Nephron progenitor cell (in vitro differentiated cells): ENCODE measurements at places on chromosomes 2 and 18.
A peak's percentile ranks its signal among the peaks of the same experiment; 100 is the strongest.

DNA sequence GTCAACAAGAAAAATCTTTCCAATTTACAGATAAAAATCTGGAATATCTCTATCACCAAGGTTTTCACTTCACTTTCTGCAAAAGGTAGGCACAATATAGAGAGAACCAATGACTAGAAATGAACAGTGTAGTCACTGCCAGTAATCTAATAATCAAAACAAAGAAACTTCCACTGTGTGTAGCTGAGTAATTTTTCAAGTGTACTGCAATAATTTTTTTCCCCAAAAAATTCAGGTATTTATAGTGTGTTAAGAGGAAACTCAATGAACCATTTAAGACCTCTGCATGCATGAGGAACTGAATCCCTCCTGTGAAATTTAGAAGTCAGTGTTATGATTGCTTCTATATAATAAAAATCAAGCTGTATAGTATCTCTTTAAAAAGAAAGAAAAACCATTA lies 121.8 kb downstream of the MEMO1 start:
- DNase-seq, result no peak

DNA sequence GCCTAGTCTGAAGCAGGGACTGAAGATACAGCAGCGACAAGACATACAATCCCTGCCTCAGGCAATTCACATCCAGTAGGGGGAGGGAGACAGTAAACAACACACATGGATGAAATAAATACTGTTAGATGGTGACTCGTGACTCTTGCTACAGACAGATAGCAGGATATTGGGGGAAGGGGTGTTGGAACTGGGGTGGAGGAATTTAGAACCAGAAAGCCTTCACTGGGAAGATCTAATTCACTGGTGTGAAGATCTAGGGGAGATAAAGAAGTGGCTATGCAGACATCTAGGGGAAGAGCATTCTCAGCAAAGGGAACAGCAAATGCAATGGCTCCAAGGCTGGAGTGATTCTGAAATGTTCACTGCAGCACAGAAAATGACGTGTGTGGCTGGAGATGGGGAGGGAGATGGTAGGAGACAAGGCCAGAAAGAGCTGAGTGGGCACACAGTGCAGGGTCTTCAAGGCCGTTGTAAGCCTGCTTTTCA lies 52.6 kb upstream of the TMEM163 start:
- no peak for DNase-seq

DNA sequence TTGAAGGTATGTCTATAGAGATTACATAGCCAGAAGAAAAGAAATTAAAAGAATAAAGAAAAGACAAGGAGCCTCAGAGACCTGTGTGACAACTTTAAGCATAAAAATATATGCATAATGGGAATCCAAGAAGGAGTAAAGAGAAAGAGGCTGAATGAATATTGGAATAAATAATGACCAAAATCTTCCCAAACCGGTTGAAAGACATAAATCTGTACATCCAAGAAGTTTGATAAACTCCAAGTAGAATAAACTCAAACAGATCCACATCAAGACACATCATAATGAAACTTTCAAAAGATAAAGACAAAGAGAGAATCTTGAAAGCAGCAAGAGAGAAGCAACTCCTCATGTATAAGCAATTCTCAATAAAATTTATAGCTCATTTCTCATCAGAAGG lies 132.4 kb upstream of the ZNF516 start:
- no peak for DNase-seq

GRCh38 chr2:104638859-104639202 lies 215.1 kb upstream of the POU3F3 start:
- peak; percentile 46 for DNase-seq

- DNase-seq, result no peak
Observed at GRCh38 chr2:73069041-73069854, 2.3 kb downstream of the SFXN5 start.

DNA sequence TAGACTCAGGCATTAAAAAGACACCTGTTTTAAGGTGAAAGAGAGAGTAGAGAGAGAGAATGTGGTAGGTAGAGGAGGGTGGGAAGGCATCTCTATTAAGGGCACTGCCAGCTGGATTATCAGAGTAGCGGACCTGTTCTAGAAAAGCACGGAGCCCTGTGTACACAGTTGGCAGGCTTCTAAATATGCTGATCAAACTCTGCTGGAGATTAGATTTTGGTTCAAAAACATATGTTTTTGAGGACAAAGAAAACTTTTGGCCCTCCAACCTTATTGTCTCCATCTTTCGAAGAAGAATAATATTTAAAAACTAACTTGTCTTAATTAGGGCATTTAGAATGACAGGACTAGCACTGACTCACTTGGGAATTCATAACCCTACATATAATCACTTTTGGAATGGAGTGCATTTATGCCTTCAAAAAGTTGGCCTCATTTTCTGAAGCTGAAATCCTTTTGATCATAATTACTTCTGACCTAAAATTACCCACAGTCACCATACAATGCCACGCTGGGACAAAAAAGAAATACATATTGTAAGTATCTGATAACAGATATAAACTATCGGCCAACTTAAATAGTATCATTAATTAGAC lies 254.6 kb downstream of the MEIS1 start:
- no peak for DNase-seq

- DNase-seq, result no peak
Observed at GRCh38 chr18:48024009-48024512, 93.6 kb upstream of the SMAD2 start.

- DNase-seq, result no peak
Observed at GRCh38 chr2:148049284-148049683, 28.4 kb downstream of the MBD5 start.

- DNase-seq, result no peak
Observed at GRCh38 chr2:33104726-33105125, 158.0 kb downstream of the LTBP1 start.

- DNase-seq, result no peak
Observed at GRCh38 chr18:9809697-9810096, 76.1 kb upstream of the TXNDC2 start.

DNA sequence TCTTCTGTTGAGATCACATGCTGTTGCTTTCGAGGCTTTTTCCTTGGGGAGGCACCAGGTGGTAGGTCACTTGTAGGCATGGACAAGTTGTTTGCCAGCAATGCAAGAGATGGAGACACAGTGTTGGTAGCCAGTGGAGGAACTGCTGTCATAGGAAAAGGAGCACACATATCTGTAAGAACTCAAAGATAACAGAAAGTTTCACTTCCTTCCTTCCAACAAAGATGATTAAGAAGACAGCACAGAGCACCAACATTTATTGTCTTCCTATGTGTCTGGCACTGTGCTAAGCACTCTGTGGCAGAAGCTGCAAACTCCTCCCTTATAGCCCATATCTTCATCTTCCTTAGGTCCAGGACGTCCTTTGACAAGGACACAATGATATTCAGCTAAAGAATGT lies 64.5 kb upstream of the AMMECR1L start:
- DNase-seq, result no peak
